Activated CD8-positive, alpha-beta memory T cell treated with anti-CD3 and anti-CD28 coated beads, Interleukin-2, amount 10 ng/mL, durations not matched to agents 7 days and 5 days (primary cell): ENCODE measurements at places on chromosomes 7 and 10. TPM values are rescaled to one million over a fixed set of nuclear protein-coding genes. Genes with fewer than 3 reads are reported as not detected.

DNA sequence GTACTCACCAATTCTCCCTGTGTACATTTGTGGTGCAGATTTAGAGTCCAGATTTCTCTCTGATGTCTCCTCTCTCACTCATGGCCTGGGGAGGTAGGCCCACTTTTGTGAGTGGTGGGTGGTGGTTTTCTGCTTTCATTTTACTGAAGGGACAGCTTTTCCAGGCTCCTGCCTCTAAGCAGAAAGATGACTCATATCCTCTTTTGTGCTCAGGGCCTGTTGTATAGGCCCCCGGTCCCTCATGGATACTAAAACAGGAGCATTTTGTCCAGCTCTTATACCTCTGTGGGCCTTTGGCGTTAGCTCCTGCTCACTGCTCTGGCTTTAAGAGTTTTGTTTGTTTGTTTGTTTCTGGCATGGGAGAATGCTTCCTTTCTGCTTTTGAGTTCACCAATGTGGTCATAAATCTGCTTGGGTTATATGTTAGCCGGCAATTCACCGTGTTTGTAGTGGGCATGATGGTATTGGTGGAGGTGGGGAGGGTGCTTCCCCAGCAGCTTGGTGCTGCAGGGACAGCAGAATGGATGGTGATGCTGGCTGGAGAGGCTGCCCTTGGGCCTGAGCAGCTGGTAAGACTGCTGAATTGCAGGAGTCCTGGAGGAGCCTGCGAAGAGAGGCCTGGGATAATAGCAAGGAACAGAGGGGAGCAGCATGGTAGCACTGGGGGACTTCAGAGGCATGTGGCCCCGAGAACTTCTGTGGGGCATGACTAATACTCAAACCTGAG is 468.7 kb downstream of the RPS24 start:
- no peak for DNase-seq

DNA sequence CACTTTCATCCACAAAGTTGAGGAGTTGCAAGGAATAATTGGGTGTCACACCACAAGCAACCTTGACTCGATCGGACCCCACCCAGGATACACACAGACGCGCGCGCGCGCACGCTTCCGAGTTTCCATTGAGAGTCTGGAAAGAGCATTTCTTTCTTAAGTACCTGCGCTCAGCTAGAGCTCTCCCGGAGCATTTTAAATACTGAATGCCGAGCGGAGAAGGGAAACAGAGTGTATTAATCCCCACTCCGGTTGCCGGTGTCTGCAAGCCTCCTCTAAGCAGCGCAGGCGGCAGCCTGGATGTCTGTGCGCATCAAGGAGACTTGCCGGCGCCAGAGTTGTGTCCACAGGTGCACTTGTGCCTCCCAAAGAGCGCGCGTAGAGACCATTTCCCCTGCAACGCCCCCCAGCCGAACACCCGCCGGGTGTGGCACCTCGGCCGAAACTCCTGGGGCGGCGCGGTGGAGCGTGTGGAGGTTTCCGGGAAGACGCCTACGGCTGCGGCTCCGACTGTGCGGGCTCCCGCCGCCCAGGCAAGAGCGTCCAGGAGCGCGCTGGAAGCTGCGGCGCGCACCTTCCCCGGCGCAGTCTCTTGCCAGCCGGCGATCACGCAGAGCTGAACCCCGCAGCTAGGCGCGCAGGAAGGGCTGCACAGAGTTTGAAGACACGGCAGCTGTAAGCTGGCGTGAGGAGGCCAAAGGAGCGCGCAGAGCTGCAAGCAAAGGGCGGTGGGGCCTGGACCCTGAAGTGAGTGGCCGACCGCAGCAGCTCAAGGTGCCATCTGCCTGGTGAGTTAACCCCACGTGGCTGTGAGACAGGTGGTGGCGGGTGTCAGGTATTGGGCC is 1.1 kb upstream of the FEZF1 start:
- no peak for DNase-seq

GRCh38 chr10:88687853-88688467 is 18.1 kb upstream of the LIPK start:
- DNase-seq: no peak

The CPEB3 gene
- total RNA-seq: 3.8 TPM

The SNCG gene
- not detected for total RNA-seq

DNA sequence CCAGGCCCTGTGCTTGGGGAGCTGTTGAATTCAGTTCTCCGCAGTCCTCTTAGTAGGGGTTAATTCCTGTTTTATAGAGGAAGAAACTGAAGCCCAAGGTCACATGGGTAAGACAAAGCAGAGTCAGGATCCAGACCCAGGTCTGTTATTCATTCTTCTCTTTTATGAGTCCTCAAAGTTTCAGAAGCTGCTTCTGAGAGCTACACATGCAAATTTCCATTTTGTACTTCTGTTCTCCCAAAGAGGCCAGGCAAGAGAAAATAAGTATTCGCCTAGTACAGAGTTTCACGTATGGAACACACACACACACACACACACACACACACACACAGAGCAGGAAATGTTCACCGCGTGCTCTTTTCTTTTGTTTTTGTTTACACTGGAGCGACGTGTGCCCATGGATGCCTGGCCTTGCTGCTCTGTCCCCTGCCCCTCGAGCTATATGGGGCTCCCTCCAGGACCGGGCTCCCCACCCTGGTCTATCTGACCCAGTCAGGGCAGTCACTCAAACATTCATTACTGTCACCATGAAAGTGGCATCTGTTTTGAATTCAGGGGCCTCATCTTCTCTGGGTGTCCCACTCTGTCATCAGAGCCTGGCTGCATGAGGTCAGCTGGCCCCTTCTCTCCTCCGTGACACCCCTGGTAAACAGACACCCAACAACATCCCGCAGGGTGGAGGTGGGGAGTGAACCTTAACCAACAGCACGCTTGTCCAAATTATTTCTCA is 84.4 kb downstream of the TNS3 start:
- DNase-seq: no peak

DNA sequence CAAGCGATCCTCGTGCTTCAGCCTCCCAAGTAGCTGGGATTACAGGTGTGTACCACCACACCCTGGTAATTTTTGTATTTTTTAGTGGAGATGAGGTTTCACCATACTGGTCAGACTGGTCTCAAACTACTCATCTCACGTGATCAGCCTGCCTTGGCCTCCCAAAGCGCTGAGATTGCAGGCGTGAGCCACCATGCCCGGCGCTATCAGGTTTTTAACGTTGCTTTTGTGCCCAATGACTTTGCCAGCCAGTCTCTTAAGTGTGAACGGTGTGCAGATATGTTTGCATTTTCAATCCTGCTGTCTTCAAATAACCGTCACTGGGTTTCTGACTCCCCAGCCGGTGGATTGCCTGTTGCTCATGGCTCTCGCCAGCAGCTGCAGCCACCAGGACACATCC is 201.8 kb upstream of the PPP2R2D start:
- no peak for DNase-seq

The SPDYE2B gene
- not detected for total RNA-seq

GRCh38 chr10:113631684-113632367 is 32.0 kb downstream of the NRAP start:
- no peak for DNase-seq

- DNase-seq: no peak
Observed at GRCh38 chr7:590731-591551, 71.3 kb upstream of the PDGFA start.

The HMX2 gene
- total RNA-seq: not detected

DNA sequence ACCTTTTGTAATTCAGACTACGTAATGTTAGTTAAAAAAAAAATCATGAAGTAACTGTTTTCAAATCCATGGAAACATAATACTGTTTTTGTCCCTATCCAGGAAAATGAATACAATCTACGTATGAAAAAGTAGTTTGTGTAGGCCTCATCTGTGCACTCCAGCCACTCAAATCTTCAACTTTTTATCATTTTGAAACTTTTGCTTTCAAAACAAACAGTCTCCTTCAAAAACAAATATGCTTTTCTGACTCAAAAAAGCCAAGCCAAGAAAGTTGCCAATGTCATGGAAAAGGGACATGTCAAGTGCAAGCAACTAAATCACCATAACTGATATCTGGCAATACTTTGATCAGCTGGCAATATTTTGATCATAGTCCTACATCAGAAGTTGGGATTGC is 13.1 kb downstream of the THNSL1 start:
- DNase-seq: no peak

The LBX1 gene
- not detected for total RNA-seq

The RSPH10B2 gene
- 1.2 TPM for total RNA-seq

GRCh38 chr10:18159557-18159956 is 19.3 kb downstream of the CACNB2 start:
- DNase-seq: no peak

DNA sequence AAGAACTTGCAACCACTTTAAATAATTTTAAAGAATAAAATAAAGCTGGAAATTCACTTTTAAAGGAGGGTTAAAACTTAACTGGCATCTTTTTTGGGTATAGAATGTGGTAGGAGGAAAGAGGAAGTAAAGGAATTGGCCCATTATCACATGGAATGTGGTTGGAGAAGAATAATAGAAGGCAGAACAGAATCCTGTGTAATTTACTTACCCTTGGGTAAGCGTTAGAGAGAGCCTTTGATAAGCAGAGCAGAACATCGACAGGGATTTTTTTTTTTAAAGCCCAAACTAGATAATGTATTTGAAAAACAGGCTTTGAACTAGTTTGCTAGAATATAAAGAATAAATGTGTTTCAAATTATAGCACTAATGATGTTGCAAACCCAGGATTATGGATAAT is 199.8 kb upstream of the KIAA1217 start:
- no peak for DNase-seq

DNA sequence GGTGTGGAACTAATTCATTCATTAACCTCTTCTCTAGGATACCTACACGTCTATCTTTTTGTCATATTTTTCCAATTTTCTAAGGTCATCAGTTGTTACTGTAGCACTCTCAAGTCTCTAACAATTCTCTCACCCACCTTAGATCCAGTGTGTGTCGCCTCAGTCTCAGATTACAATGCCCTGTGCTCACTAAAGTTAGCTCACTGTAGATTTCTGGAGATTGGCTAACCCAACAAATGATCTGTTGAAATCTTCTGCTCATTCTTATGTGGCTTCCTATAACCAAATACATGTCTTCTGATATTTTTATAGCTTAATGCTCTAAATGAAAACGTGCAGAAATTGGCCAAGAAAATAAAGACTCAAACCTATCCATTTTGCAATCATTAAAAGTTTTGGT is 142.6 kb downstream of the SLC25A13 start:
- DNase-seq: no peak

The RBP4 gene
- total RNA-seq: not detected

The AKR1C4 gene
- total RNA-seq: not detected

The MYPN gene
- total RNA-seq: not detected

DNA sequence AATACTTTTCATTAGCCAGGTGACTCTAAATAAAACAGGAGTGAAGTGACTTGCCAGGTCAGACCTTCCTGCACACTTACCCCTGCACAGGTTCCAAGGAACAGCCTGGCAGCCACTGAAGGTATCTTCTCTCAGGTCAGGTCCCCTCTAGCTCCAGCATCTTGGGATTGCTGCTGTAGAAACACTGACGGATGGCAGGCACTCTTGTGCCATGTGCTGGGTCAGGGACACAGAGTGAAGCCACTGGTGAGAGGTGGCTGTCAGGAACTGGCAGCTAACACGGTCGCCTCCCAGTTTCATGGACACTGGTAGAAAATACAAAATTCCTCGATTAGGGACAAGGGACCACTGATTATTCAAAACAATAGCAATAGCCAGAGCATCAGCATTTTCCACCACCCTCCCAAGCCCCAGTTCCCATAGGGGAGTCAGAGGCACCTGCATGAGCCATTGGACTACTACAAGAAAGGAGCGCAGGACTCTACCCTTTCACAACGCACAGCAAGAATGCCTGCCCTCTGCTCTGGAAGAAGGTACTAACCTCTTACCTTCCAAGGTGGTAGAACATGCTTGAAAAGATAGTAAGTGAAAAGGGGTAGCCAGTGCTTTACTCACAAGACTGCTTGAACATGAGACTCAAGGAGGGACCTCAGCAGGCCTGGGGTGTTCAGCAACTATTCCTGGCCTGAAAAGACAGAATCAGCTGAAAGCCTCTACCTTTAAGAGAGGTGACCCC is 5.1 kb upstream of the MYO1G start:
- DNase-seq: peak; percentile 38

The SPDYE3 gene
- total RNA-seq: not detected

The NFKB2 gene
- 199 TPM for total RNA-seq

The LEP gene
- not detected for total RNA-seq

DNA sequence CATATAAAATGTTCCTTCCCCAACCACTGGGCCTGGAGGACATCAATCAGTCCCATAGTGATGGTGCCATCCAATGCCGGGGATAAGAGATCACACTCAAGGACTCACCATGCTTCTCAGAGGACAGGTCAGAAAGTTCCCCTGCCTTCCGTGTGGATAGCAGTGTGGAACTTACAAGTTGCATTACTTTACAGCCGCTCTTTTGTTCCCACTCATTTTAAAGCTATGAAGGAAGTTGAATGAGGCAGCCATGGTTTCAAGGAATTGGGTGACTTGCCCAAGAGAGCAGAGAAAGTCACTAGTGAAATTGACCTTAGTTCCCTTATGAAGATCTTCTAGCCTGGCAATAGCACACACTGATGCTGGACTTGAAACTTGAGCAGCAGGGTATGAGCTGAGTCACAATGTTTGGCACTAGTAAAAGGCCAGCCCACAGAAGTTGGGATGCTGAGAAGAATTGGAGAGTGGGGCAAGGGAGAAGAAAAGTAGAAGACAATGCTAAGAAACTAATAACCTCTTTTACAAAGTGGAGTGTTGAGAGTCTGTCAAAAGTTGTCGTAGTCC is 78.7 kb downstream of the CXCL12 start:
- no peak for DNase-seq

GRCh38 chr7:46369933-46370654 is 449.0 kb upstream of the IGFBP3 start:
- DNase-seq: no peak

The ZNF783 gene
- 15.5 TPM for total RNA-seq

DNA sequence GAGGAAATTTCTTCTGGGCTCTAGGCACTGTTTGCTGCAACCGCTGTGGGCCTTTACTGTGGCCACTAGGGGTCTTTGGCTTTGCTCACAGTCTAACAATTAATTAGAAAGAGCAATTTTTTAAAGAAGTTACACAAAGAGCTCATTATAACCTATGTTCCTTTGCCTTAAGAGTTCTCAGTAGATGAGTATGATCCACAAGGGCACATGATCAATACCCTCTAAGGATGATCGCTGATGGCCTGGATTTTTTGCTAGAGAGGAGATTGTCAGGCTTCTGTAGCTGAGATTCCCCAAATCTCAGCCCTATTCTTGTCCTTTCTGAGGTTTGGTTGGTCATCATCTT is 80.8 kb upstream of the RHOBTB1 start:
- DNase-seq: no peak

The INA gene
- 0.09 TPM for total RNA-seq

DNA sequence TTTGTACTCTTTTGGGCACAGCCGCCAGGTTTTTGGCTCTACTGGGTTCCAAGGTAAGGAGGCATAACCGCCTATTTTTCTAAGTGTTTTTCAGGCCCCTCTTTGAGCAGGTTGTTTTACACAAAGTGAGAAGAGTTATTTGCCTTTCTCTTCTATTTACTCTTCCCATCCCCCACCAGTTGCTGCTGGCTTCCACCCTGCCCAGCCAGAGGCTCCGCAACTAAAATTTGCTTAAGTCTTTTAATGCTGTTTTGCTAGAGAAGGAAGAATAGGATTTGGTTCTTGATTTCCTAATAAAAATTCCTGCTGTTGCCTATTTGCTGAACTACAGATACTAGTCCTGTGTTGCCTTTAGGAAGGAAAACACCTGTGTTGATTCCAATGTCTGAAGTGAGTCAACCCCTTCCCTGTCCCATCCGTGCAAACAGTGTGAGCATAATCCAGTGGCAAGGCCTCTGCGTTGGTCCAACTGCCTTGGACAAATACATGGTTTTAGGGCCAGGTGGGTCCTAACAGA is 1.9 kb downstream of the PLA2G12B start:
- DNase-seq: no peak

- no peak for DNase-seq
Observed at GRCh38 chr7:88693131-88693530, 66.4 kb upstream of the ZNF804B start.
